ENCODE measurements at places on chromosomes 2 and 18.

DNA sequence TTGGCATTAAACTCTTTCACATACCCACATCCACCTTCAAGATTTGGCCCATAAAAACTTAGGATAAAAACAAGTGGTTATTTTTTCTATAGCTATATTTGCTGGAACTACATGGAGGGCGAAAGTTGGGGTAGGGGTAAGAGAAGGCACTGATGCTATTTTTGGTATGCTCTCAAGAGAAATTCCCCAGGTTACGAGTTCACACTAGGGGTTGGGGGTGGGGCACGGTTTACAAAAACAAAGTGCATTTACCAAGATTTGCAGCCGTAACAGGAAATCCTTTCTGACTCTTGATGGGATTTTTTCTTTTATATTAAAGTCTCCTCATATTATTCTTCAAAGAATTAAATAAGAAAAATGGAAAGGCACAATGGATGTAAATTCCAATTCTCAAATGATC, 6.8 kb downstream of the SERPINE2 start:
- DNase-seq = no peak

GRCh38 chr2:191443446-191443845, 198.2 kb downstream of the MYO1B start:
- no peak for DNase-seq

- no peak for DNase-seq
These were observed 116.8 kb downstream of the SPTBN1 start for GRCh38 chr2:54572636-54573536.

- DNase-seq = no peak
These were observed 2.9 kb upstream of the NPPC start for GRCh38 chr2:231928901-231929725.

- DNase-seq = peak; percentile 3
These were observed 24.4 kb upstream of the RAB31 start for GRCh38 chr18:9683418-9684396.

Data from NCI-H510A treated with DMSO at 0.1 percent for 48 hours (cell line).